GM12878 (cell line): ENCODE measurements at places on chromosomes 2 and 18. TPM values are rescaled to one million over a fixed set of nuclear protein-coding genes. Genes with fewer than 3 reads are reported as not detected.

The CCDC74A gene
- 68.0 and 71.9 TPM in 2 replicates for total RNA-seq

The ZNF521 gene
- 0.05 TPM in 1 of 2 replicates, not detected in the other for total RNA-seq

The AFF3 gene
- total RNA-seq = 4.1 and 4.3 TPM in 2 replicates

The IL18RAP gene
- 0.54 and 1.4 TPM in 2 replicates for total RNA-seq

The RAB6C gene
- total RNA-seq = not detected in 2 replicates

The SNORC gene
- 0.64 and 0.72 TPM in 2 replicates for total RNA-seq

The COL4A4 gene
- 3.4 and 4.0 TPM in 2 replicates for total RNA-seq

The TMEM18 gene
- total RNA-seq = 22.3 and 23.7 TPM in 2 replicates

DNA sequence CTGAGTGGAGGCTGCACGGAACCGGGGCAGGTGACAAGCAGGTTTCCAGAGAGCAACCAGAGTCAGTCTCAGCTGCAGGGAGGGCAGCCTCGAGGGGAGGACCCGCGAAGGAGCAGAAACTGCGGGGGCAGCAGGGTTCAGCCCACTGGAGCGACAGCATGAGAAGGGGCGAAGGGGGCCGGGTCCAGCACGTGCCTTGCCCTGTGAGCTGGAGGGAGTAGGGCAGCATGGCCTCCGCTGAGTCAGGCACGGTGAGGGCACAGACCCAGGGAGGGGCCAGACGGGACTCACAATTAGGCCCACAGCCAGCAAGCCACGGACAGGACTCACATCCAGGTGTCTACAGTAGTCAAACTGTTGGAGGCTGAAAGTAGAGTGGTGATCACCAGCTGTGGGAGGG, 22.7 kb upstream of the ATP9B start:
- DNase-seq = no peak

GRCh38 chr2:135168204-135168856, 116.2 kb downstream of the RAB3GAP1 start:
- no peak for DNase-seq

GRCh38 chr2:127226520-127227263, 6.6 kb upstream of the CYP27C1 start:
- peak; percentile 36 for DNase-seq

DNA sequence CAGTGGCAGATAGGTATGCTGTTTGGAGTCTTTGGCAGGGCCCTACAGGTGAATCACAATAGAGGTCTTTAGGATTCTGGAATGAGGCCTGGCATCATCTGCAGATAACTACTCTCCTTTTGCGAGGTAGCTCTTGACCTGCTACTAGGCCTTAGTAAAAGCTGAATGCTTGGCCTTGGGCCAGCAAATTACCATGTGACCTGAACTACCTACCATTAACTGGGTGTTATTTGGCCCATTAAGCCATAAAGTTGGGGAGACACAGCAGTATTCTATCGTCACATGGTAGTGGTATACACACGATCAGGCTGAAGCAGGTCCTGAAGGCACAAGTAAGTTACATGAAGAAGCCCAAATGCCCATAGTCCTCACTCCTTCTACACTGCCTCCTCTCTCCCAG, 178.2 kb downstream of the PPP1R1C start:
- DNase-seq = no peak

- no peak for DNase-seq
Observed at GRCh38 chr2:159131914-159132281, 154.6 kb downstream of the WDSUB1 start.

DNA sequence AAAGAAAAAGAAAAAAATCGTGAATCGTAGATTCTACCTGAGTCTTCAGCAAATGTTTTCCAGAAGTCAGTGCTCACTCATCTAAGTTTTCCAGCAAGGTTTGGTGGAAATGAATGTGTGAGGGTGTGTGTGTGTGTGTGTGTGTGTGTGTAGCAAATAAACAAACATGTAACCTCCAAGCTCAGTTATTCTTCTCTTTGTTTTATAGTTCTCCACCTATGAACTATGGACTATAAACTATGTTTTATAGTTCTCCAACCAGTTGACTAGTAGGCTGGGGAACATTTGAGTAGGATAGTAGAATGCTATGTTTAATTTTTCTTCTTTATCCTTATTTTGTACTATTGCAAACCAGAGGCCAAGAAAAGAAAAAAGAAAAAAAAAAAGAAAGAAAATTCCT, 44.6 kb upstream of the SERPINE2 start:
- no peak for DNase-seq

GRCh38 chr18:50027996-50028395, 167.0 kb downstream of the MYO5B start:
- DNase-seq = no peak

DNA sequence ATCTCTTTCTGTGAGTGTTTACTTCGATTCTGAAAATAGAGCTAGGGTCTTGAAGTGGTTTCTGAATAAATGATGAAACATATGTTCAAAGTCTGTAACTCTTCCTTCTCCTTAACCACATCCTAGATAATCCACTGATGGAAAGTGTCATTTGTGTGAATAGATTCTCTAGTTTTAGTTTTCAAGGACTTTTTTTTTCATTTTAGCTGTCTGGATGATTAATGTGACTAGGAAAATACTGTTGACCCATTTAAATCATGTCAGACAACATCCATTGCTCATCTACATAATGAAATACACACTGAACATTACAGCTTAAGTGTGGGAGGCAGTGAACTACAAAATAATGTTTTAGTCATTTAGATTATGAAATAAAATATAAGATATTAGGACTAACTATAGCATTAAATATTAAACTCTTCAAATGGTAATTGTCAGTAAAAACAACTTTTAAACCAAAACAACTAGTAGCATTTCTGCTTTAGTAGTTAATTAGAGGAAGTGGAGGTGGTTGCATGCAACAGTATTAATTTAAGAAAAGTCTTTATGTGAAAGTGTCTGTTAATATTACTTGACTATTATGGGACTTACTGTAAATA, 39.1 kb upstream of the DLX1 start:
- DNase-seq = no peak

- no peak for DNase-seq
Observed at GRCh38 chr2:235345745-235346144, 148.1 kb upstream of the AGAP1 start.
